Midbrain (tissue), 1 donor: ENCODE measurements at places on chromosomes 3 and 15.

- no peak for DNase-seq
Observed at GRCh38 chr3:30332196-30333021, 274.0 kb upstream of the TGFBR2 start.

GRCh38 chr3:113684271-113684819 lies 12.1 kb downstream of the USF3 start:
- DNase-seq: no peak

DNA sequence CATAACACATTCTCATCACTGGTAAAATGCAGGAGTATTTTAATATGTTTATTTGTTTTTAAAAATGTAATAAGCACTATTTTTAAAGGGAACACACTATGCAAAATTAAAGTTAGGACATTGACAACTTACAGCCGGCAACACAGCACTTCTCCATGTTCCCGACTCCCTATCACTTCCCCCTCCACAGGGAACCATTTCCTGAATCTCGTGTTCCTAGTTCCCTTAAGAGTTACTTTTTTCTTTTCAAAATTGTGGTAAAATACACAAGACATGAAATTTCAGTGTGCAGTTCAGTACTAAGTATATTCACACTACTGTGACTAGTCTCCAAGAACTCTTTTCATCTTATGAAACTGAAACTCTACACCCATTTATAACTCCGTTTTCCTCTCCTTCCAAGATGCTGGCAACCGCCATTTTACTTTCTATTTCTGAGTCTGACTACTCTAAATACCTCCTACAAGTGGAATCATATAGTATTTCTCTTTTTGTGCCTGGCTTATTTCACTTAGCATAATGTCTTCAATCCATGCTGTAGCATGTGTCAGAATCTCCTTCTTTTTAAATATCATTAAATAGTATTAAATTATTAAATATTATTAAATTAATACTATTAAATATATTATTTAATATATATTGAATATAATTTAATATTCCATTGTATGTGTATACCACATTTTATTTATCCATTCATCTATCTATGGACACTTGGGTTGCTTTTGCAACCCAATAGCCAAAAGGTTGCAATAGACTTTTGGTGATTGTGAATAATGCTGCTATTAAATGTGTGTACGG lies 25.9 kb upstream of the UBE2Q2 start:
- no peak for DNase-seq

- no peak for DNase-seq
Observed at GRCh38 chr3:140375002-140375401, 302.9 kb upstream of the TRIM42 start.

DNA sequence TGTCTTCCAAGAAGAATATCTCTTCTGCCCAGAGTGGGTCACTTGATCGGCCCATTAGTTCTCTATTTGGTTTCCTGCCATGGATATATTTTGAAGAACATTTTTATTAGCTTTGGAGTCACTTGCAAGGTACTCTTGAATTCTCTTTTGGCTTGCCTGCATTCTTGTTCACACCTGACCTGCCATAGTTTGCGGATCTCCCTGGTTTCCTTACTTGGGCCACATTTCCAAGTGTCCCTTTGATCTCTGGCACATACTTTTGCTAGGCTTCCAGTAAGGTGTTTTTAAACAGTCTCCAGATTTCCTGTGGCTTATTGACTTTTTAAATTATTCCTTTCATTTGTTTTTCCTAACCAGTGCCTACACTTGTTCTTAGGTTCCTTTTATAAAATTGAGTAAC lies 488.5 kb upstream of the MDFIC2 start:
- DNase-seq: no peak

GRCh38 chr3:195078891-195079440 lies 192.0 kb downstream of the XXYLT1 start:
- no peak for DNase-seq

DNA sequence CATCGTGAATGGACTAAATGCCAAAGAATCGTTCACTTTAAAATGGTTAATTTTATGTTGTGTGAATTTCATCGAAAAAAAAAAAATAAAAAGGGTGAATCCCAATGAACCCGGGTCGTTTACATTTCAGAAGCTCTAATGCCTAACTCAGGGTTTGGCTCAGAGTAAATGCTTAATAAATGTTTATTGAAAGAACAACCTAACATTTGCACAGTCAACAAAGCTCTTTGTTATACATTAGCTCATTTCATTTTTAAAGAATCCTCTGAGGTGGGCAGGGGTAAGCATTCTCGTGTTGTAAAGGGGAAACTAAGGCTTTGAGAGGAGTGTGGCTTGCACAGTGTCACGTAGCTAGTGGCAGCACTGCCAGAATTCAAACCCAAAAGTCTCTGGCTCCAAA lies 109.5 kb downstream of the RPLP1 start:
- DNase-seq: no peak

DNA sequence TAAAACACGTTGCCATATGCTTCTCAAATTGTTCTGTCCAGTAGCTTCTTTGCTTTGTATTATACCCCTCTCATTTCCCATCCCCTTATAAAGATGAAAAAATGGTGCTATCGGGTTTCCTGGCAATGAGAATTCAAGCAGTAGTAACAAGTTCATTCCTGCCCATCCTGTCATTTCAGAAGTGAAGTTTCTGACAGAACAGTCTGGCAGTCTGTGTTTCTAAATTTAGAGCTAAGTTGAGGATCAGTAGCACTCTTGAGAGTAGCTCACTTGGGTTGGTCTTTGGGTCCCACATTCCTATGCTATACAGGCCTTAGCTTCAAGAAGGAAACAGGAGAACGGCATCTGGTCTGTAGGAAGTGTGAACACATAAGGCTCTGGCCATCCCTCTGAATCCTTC lies 134.6 kb downstream of the GHSR start:
- DNase-seq: no peak

GRCh38 chr15:52483707-52484106 lies 45.0 kb downstream of the MYO5A start:
- no peak for DNase-seq

DNA sequence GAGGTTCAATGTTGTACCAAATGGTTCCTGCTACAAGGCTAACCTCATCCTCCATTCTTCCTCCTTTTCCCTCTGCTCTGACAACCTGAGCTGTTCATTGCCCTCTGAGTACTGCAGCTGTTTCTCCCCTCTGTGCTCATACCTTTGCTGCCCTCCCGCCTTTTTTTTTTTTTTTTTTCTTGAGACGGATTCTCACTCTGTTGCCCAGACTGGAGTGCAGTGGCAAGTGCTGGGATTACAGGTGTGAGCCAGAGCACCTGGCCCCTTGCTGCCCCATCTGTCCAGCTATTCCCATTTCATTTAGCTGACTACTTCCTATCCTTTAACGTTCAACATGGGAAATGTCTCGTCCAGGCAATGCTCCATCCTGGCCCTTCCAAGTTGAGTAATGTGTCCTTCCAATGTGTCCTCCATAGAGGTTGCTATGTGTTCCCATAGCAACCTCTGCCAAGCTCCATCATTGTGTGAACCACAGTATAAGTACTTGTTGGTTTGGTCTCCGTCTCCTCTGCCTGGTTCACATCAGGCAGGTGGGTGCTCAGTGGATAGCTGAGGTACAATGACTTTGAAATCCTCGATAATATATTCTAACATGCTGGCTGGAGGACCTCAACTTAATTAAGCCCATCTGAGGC lies 179.9 kb upstream of the ANKRD28 start:
- no peak for DNase-seq

DNA sequence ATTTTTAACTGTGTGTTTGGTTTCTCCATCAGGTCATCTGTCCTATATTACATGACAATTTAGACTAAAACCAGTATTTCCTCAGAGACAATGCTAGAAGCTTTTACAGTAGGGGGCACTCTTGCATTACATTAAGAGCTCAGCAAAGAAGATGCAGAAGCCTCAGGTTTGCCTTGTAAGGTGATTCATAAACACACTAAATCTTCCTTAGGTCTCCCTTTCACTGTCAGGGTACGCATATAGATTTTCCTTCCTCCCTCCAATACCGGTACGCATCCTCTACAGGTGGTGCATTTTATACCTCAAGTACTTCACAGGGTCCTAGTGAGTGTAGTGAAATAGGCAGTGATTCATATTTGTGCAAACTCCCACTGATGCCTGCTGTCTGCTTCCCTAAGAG lies 46.5 kb downstream of the CD86 start:
- DNase-seq: peak; percentile 33

- no peak for DNase-seq
Observed at GRCh38 chr3:185995352-185995751, 57.5 kb upstream of the TRA2B start.

GRCh38 chr3:94323596-94323995 lies 260.7 kb downstream of the NSUN3 start:
- DNase-seq: no peak

DNA sequence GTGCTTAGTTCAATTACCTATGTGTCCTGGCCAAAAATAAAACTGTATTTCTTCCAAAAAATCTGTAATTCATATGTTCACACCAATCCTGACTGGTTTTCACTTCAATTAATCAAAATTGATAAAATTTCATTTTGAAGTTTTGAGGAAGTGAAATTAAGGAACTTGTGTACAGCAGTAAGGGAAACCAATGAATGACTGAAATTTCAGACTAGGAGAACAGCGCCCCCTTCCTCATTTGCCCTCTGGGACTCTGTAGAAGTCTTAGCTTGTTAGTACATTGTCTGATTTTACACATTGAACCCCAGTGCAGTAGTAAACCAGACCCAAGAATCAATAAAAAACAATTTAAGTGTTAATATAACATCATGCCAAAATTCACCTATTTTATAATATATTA lies 495.3 kb upstream of the AGTR1 start:
- no peak for DNase-seq

- DNase-seq: no peak
Observed at GRCh38 chr15:70344666-70345065, 246.9 kb upstream of the TLE3 start.

GRCh38 chr3:112121577-112122547 lies 11.2 kb downstream of the GCSAM start:
- DNase-seq: no peak

DNA sequence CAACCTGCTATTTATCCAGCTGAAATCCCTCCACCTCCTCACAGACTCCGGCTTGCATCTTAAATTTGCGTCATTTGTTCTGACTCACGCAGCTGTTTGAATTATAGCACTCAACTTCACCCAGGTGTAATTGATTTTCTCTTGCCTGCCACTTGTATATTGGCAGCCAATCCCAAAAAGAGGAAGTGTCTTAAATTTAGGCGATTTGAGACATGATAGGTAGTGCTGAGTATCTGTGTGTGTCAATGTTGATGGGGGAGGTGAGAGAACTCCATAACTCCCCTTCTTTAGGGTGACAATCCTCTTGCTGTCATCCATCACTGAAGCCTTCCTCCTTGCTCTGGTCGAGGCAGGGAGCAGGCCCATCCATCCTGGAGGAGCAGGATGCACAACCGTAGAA lies 77.2 kb upstream of the TPRG1 start:
- DNase-seq: no peak

DNA sequence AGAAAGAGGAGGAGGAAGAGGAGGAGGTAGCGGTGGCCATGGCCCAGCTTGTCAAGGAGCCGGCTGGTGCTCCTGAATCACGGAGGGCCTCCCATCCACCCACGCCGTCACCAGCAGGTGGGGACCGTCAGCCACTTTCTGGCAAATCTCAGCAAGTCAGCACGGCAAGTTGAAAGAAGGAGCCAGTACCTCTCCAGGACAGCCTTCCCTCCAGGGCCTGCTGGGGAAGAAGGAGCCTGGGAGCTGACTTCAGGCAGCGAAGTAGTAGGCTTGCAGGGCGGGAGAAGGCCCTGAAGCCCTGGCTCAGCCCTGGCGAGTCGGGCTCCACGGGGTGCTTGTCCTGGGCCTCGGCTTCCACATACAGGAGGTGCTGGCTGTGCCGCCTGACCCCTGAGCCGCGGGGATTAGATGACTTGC lies 99.2 kb upstream of the TRPM1 start:
- DNase-seq: no peak
